Suprapubic skin (tissue), 4 donors: ENCODE measurements at places on chromosomes 2 and 18.

- no peak for DNase-seq
These were observed 222.2 kb downstream of the BCL11A start for GRCh38 chr2:60331115-60331809.

GRCh38 chr2:172596776-172597175, 40.9 kb downstream of the PDK1 start:
- DNase-seq, result no peak

DNA sequence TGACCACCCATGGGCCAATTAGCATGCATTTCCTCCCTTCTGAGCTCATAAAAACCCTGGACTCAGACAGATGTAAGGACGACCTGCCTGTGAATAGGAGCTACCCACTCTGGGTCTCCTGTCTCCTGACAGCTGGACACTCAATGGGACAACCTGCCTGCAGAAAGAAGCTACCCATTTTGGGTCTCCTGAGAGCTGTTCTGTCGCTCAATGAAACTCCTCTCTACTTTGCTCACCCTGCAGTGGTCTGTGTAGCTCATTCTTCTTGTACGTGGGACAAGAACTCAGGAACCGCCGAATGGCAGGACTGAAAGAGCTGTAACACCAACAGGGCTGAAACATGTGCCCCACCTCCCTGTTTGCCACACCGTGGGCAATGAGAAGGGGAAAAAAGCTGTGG, 60.3 kb upstream of the DYNC1I2 start:
- no peak for DNase-seq

DNA sequence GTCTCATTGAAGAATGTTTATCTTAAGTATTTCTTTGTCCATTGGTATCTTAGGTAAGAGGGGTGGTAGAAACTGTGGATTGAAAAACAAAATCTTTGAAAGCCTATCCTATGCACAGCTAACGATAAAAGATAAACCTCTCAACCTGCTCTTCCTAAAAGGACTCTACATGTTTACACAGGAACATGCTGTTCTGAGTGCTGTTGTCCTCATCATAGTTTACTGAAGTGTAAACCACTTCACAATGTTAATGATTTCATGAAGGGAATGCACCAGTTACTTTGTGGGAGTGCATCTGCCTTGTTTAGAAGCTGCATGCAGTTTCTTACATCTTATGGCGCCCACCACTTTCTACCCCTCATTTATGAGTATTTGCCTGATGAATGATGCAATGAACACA, 1.2 kb downstream of the ACMSD start:
- no peak for DNase-seq

GRCh38 chr2:78992451-78992806, 33.1 kb upstream of the REG3G start:
- DNase-seq, result no peak

DNA sequence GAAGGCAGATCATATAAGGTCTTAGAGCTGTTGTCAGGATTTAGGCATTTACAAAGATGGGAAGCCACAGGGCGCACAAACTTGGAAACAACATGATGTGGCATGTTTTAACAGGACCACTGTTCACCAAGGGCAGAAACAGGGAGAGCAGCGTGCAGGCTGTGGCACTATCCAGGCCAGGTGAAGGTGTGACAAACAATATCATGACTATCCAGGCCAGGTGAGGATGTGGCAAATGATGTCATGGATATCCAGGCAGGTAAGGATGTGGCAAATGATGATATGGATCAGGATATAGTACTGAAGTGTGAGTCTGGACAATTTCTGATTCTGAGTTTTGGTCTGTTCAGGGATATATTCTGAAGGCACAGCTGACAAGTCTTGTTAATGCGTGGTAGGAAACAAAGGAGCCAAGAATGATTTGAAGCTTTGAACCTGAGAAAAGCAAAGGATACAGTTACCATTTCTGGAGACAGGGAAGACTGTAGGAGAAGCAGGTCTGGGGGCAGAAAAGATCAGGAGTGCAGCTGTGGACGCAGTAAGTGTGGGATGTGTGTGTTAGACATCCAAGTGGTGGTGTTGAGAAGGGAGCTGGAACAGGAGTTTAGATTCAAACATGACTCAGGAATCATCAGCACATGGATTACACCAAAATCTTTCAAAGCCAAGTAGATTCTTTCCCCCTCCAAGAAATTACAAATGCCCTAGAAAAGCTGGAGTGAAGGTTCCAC, 205.9 kb downstream of the TMEM163 start:
- no peak for DNase-seq

- no peak for DNase-seq
These were observed 80.1 kb downstream of the SOCS6 start for GRCh38 chr18:70368903-70369302.

GRCh38 chr2:144152817-144153271, 367.1 kb downstream of the ZEB2 start:
- DNase-seq, result no peak

DNA sequence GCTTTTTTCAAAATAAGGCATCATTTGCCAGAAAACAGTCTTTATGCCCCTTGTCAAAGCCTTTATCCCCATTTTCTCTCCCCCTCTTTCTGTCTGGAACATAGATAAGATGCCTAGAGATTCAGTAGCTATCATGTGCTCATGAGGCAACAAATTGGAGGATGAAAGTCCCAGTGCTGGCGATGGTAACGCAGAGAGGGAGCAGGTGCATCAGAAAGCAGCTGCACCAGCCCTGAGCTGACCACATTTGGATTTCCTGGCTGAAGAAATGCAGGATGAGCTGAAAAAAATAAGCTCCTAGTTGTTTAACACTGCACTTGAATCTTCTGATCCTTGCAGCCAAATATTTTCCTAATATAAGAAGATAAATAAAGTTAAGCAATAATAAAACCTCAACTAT, 48.0 kb downstream of the LOXHD1 start:
- no peak for DNase-seq

GRCh38 chr18:37836071-37836970, 270.7 kb upstream of the CELF4 start:
- no peak for DNase-seq

DNA sequence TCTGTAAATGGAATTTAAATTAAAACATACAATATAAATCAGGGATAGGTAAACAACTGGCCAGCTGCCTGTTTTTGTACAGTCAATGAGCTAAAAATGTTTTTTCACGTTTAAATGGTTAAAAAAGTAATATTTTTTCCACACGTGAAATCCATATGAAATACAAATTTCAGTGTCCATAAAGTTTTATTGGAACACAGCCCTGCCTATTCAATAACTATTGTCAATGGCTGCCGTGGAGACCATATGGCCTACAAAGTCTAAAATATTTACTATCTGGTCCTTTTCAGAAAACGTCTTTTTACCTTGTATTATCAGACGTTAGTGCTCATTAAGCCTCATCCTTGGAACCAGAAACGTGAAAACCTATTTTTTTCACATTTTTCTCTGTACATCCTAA, 1.3 kb downstream of the TMEM17 start:
- no peak for DNase-seq

DNA sequence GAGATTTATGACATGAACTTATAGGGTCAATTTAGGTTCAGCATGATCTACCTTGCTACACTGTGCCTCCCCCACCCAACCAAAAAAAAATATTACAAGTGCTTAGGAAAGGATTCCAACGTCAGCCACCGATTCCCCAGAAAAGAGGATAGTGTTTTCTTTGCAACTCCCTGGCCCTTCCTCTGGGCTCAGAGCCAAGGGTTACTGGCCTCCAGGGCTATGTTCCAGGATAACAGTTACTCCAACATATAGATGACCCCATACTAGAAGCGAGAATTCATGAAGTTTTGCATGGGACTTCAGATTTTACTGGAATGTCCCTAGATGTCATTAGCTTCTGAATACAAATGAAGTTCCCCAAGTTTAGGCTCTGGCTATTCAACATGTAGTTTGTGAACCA, 172.1 kb downstream of the UPP2 start:
- no peak for DNase-seq

DNA sequence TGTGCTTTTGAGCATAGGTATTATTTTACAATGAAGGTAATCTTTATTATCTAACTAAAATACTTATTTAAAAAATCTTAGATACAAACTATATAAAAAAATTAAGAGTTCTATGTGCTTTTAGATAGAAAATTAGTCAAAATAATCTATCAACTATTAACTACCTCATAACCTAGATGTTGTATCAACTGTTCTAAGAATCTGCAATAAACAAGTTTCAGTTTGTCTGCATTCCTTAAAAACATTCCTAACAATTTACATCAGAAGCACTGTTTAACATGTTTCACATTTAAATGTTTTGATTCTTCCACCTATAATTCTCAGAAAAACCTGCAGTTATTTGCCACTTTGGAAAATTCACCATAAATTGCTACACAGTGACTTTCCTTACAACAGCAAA, 33.3 kb downstream of the NDUFS1 start:
- no peak for DNase-seq

DNA sequence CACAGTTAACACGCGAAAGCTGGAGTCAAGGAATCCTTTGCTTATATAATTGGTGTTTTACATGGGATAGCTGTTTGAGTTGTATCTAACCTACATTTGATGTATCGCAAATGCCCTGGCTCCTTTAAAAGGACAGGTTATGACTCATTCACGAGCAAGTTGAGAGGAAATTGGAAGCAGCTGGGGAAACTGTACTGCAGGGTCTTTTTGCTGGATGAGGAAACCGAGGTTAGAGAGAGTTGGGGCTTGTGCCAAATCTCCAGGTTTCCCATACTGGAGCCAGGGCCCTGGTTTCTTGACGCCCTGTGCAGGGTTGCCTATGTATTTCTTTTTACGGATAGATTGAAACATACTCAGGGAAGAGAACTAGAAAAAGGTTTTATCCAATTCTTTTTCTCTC, 60.0 kb upstream of the SPTBN1 start:
- no peak for DNase-seq

DNA sequence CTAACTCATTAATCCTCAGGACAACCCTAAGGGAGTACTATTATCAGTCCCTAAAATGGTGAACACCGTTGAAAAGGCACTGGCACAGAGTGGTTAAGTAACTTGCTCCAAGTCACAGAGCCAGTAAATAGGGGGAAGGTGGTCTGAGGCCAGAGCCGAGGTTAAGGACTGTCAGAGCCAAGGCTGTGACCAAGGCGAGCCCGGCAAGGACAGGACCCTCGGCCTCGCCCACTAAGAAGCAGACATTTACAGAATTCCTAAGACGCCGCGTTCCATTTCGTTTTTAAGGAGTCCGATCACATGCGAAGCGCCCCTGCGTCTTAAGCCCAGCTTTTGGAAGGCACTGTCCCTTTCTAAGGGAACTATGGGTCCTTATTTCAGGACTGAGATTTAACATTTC, 1.1 kb downstream of the PDIA6 start:
- DNase-seq, result no peak

DNA sequence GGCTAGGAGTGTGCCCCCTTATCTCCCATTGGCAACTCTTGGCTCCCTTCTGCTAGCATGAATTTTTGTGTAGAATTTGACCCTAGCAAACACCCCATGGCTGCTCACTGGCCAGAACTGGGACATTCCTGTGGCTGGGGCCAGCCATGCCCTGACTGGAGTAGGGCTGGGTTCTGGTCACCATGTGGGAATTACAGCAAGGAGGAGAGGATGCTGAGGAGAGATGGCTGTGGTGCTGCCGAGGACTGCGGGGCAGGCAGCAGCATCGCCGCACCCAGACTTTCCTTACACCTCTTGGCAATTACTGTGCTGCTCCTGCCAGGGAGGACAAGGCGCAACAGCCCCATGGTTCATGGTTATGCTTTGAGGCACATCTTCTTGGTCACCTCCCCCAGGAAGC, 12.7 kb downstream of the KCNF1 start:
- peak; percentile 16 for DNase-seq

GRCh38 chr2:8841932-8842331, 4.5 kb upstream of the KIDINS220 start:
- DNase-seq, result no peak

GRCh38 chr2:205170399-205170798, 511.9 kb upstream of the NRP2 start:
- DNase-seq, result no peak

- DNase-seq, result no peak
These were observed 17.0 kb downstream of the SNED1 start for GRCh38 chr2:241015439-241015838.

GRCh38 chr18:3441290-3441689, 8.7 kb upstream of the TGIF1 start:
- DNase-seq, result no peak

DNA sequence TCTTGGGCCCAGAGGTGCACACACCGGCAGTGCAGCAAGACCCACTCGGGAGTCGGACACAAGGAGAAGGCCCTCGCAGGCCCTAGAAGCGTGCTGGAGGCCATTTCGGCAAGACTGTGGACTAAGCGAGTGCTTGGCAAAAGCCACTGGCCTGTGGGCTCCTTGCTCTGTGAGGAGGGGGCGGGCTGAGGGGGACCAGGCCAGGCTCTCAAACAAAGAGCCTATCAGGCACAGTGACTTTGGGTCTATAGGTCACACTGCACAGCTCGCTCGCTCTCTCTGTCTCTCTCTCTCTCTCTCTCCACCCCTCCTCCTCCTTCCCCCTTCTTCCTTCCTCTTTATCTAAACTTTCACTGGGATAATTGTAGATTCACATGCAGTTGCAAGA, 23.6 kb upstream of the ZCCHC2 start:
- no peak for DNase-seq

DNA sequence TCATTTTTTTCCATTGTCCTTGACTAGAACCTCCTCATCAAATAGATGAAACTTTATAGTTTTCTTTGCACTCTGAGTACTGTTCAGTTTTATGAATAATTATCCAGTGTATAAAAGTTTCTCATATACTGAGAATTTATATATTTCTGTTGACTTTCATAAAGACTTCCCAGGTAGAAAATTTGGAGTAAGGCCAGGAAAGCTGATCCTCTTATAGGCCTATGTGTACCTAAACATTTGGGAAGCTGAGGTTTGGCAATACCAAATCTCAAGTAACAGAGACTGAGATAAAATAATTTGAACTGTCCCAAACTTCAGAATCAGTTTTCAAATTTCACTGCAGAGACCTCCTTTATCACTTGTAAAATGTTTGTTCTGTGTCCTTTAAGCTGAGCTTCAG, 43.4 kb downstream of the CCDC102B start:
- DNase-seq, result no peak

DNA sequence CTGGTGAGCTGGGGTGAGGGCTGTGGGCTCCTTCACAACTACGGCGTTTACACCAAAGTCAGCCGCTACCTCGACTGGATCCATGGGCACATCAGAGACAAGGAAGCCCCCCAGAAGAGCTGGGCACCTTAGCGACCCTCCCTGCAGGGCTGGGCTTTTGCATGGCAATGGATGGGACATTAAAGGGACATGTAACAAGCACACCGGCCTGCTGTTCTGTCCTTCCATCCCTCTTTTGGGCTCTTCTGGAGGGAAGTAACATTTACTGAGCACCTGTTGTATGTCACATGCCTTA, 10.5 kb downstream of the PROC start:
- DNase-seq, result no peak

GRCh38 chr18:28469946-28470345, 293.0 kb upstream of the CDH2 start:
- no peak for DNase-seq

- DNase-seq, result no peak
These were observed 1074.4 kb upstream of the GYPC start for GRCh38 chr2:125581557-125581956.

DNA sequence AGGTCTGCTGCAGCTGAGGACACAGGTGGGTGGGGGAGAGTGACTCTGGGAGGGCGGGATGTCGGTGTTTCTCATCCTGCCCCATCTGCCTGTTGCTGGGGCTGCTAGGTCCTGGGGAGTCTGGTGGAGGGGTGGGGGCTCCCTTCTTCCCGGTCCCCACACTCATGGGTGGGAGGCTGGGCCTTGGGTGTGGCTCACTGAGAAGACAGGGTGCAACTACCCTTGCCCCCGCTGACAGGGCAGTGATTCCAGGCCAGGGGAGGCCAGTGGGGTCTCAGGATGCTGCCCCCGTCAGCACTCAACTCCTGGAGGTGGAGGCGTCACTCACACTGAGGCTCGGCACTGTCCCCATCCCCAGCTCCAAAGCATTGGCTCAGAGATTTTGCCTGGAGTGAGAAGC, 7.7 kb upstream of the NFATC1 start:
- DNase-seq, result peak; percentile 41
